ENCODE measurements at places on chromosomes 4 and X. TPM values are rescaled to one million over a fixed set of nuclear protein-coding genes. Genes with fewer than 3 reads are reported as not detected.
A peak's percentile ranks its signal among the peaks of the same experiment; 100 is the strongest.

Gene UGT8
- total RNA-seq = not detected

Gene ZNF630
- total RNA-seq = 4.1 TPM

Gene SPOCK3
- 3.2 TPM for total RNA-seq

Gene TMEM31
- total RNA-seq = 0.35 TPM

Gene ZNF157
- total RNA-seq = 2.8 TPM

- H3K4me3 ChIP-seq = no peak overlapping the region
- no peak overlapping the region for H3K27ac ChIP-seq
- no peaks in the 10 kb centered on the region for H3K36me3 ChIP-seq
- H3K27me3 ChIP-seq = no peaks in the 10 kb centered on the region
- peak; percentile 28 for DNase-seq
Measured at GRCh38 chr4:7872264-7872771, 67.3 kb downstream of the AFAP1 start.

GRCh38 chrX:40265936-40266335 lies 168.2 kb upstream of the BCOR start:
- no peaks in the 10 kb centered on the region for H3K36me3 ChIP-seq

- H3K27ac ChIP-seq = no peak overlapping the region
- H3K4me3 ChIP-seq = no peak overlapping the region
- peaks cover 2% of the 10 kb centered on the region for H3K4me1 ChIP-seq
- DNase-seq = no peak
Measured at GRCh38 chr4:142402900-142403299, 443.2 kb downstream of the INPP4B start.

DNA sequence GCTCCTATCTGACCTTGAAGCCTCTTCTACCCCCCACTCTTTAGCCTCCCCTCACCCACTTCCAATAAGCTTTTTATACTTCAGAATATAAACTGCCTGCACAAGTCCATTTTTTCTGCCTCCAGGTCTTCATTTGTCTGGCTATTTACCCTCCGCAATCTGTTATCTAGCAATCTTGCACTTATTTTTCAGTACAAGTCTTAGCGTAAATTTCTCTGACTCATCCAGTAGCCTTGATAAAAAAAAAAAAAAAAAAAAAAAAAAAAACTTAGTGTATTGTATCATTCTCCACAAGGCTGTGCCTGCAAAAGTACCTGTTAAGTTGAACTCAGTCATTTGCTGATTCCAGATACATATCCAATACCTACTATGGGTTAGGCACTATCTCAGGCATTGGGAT lies 219.5 kb upstream of the DKK2 start:
- H3K36me3 ChIP-seq = no peaks in the 10 kb centered on the region
- no peaks in the 10 kb centered on the region for H3K27me3 ChIP-seq
- no peak for DNase-seq
- no peak overlapping the region for H3K4me3 ChIP-seq
- H3K4me1 ChIP-seq = no peaks in the 10 kb centered on the region

DNA sequence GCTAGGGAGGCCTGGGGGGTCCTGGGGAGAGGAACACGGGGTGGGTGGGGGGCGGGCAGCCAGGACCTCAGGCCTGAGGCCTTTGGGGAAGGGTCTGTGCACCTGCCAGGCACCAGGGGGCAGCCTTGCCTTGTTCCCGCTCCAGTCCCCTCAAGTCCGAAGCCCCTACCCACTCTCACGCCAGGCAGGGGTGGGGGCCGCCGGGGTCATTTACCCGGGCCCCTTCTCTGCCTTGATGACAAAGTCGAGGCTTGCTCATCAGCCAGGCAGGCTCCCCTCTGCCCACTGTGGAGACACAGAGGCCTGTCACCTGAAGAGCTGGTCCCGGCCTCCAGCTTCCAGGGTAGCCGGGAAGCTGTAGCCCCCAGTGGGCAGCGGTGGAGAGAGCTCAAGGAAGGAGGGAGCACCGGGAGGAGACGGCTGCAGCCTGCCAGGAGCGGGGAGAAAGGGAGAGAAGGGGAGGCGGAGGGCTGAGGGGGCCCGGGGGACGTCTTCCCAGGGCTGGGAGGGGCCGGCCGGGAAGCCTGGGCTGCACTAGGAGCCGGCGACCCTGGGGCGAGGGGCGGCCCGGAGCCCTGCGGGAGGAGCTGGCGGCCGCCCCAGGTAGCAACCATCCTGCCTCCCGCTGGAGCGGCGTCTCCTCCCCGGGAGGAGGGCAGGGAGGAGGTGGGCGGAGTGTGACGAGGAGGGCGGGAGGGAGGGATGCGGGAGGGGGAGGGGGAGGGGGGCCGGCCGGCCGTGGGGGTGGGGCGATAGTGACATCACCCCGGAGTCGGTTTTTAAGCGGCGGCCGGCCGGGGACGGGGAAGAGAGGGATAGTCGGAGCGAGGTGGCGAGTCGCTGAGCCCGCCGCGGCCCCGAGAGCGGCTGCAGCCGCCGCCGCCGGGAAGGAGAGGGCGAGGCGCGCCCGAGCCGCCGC lies at the start of gene SLC6A8:
TSS of gene SLC6A8 (plus strand) at position 806 of the 919 bp plus-strand sequence. CDS start 649 bp downstream, outside the sequence.
- H3K36me3 ChIP-seq = no peaks in the 10 kb centered on the region
- no peak within 1 kb of the TSS for H3K27ac ChIP-seq
- H3K27me3 ChIP-seq = no peaks in the 10 kb centered on the region

DNA sequence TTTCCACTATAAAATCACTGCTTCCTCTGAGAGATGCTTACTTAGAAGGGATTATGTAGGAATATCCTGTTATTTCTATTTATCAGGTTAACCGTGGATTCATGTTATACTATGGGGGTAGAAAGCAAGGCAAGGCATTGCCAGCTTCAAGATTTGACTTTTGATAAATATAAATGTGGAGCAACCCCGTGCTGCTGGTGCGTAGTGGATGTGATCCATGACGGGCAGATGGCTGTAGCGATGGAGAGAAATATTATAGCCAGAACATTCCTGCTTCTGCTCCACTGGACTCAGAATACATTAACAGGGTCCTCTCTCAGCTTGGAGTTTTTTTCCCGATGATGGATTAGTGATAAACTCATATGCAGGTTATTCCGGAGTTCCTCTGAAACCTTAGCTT lies 157.6 kb downstream of the TENM3 start:
- no peak overlapping the region for H3K4me3 ChIP-seq
- H3K36me3 ChIP-seq = no peaks in the 10 kb centered on the region
- H3K27ac ChIP-seq = no peak overlapping the region
- no peak for DNase-seq
- no peaks in the 10 kb centered on the region for H3K27me3 ChIP-seq

DNA sequence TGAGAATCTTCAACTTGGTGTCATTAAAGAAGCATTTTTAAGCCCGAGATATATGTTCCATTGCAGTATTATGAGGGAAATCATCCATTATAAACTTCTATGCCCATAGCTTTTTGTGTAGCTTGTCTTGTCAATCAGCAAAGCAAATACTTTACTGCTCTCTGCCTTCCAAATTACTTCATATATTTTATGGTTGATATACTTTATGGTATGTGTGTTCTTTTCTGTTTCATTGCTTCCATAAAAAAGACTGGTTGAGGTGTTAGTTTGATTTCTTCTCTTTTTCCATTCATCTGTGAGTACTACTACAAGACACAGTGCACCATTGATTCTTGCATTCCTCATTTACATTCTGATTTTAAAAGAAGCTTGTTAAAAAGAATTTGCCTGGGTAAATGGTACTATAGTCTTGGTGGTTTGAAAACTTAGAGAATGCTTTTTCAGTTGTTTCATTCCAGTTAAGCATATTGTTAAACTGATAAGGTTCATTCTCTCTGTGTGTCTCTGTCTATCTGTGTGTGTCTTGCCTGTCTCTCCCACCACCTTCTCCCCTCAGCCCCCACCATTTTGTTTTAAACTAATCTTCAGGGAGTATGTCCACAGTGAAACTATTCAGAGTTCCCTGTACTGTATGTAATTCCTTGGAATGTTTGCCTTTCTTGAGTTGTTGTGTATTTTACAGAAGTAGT lies 27.1 kb downstream of the STAG2 start:
- no peaks in the 10 kb centered on the region for H3K36me3 ChIP-seq
- H3K4me1 ChIP-seq = peaks cover 4% of the 10 kb centered on the region
- DNase-seq = no peak
- no peak overlapping the region for H3K4me3 ChIP-seq
- H3K27ac ChIP-seq = no peak overlapping the region

GRCh38 chr4:114091546-114091945 lies 112.1 kb upstream of the ARSJ start:
- H3K36me3 ChIP-seq = no peaks in the 10 kb centered on the region
- no peak for DNase-seq
- H3K4me1 ChIP-seq = no peaks in the 10 kb centered on the region
- no peak overlapping the region for H3K4me3 ChIP-seq
- no peak overlapping the region for H3K27ac ChIP-seq
- no peaks in the 10 kb centered on the region for H3K27me3 ChIP-seq

All from ovary (tissue), 10 donors.